ENCODE measurements at places on chromosomes 6 and 20.
A peak's percentile ranks its signal among the peaks of the same experiment; 100 is the strongest.

DNA sequence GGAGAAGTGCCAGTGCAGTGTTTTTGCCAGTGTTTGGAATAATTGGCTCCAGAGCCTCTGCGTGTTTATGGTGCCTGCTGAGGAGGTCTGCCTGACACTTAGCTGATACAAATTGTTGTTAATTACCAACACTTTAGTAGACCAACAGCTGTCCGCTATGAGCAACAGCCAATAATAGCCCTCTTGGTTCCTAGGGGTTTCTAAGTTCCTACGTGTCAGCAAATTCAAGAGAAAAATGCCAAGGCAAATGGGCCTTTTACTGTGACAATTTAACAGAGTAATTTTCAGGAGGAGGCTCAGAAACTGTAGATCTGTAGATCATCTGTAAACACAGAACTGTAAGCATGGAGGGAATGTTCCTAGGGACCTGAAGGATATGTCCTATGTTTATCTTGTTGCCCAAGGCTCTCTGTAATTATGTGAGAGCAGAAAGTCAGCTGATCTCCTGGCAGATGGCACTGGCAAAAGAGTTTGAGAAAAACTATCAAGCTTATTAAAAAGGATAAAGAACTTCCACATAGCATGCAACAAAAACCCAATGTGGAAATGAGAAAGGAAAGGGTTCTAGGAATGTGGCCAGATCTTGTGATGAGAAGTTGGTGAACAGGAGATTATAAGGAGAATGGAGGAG is 157.7 kb downstream of the GJA1 start:
- no peak for DNase-seq

DNA sequence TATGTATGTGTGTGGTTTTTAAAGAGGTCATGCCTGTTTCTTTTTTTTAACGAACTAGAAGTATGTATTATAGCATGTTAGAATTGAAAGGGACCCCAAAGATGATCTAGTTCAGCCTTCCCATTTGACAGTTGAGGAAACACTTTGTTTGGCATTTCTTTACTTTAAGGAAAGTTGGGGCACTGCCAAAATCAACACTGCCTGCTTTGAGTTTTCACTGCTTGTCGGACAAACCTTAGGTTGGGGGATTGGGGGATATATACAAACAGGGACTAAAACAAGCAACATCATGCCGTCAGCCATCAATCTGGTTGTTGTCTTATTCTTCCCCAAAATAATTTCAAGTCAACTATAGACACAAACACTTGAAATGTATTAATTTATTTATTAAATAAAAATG is 14.1 kb upstream of the CALHM6 start:
- DNase-seq, result no peak

GRCh38 chr6:98927534-98927933 is 20.2 kb downstream of the FBXL4 start:
- no peak for DNase-seq

DNA sequence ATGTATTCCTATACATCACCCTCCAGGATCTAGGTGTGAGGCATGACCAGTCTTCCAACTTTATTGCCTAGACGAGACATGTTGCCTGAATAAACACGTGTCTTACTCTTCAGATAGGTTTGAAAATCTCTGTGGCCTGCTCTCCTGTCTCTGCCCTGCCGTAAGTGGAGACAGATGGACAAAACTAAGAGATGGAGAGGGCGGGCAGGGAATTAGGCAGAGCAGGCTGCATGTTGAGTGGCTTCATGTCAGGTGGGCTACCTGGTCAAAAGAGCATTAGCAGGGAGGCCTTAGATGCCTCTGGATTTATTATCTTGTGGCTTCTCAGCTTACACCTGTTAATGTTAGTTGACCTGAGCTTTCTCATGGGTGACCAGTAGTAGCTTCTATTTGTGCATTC is 59.0 kb upstream of the TULP4 start:
- DNase-seq, result no peak

DNA sequence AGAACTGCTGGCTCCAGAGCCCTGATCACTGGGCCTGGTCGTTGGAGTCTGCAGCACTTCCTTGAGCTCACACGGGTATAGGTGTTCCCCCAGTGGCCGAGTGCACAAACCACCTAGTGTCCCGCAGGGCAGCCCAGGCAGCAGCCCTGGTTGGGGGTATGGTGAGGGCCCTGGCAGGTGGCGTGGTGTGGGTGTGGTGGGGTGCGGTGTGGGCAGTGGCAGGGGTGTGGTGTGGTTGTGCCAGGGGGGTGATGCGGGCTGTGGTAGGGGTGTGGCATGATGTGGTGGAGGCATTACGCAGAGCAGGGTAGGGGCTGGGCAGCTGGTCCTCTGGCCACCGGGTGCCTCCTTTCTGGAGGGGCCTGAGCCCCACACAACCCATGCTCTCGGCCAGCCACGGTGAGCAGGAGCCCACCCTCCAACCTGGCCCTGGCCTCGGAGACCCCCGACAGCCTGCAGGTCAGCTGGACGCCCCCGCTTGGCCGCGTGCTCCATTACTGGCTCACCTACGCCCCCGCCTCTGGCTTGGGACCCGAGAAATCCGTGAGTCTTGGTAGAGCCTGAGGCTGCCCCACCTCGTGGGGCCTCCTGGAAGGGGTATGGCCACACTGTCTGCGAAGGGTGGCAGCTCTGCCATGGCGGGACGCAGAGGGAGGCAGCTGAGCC is 20.5 kb downstream of the COL20A1 start:
- DNase-seq, result no peak

DNA sequence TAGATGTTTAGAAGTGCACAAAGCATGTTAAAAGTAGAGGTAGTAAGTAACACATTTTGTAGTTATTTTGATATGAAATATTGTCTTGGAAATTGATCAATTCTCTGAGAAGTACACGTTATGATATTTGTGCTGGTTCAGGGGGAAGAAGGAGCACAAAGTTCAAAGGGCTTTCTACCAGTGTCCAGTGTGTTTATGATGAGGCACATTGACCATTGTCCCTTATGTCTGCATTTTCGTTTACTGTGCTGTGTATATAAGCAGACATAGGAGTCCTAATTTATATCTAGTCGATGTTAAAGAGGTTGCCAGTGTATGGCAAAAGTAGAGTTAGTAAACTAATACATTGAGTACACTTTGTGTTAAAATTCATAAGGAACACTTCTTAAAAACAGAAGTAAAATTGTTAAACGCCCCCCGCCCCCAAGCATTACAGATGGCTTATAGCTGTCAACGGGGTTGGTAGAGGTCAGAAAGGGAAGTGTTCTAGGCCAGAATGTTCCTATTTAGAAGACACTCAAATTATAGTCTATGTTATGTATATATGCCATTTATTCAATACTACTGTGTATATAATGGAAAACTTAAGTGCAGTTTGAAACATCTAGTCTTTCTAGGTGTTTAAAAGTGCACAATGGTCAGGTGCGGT is 13.3 kb upstream of the HMGN4 start:
- DNase-seq, result no peak

GRCh38 chr20:38890497-38890818 is 35.8 kb upstream of the FAM83D start:
- no peak for DNase-seq

DNA sequence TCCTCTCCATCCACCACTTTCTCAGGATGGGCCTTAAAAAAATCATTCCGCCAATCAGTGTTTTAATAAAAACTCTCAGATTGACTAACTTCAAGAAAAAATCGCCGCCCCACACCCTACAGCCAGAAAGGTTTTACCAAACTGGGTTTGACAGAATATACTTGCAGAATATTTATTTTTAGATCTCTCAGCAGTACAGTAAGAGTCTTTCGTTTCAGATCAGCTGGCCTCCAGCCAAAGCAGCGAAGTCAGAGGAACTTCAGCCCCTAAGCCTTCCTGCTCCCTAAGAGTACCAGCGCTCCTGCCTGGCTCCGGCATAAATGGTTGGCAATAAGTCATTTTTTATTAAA is 24.7 kb downstream of the TBC1D7 start:
- no peak for DNase-seq

- DNase-seq, result peak; percentile 42
Measured at GRCh38 chr20:45290677-45291355, 15.8 kb upstream of the RBPJL start.

DNA sequence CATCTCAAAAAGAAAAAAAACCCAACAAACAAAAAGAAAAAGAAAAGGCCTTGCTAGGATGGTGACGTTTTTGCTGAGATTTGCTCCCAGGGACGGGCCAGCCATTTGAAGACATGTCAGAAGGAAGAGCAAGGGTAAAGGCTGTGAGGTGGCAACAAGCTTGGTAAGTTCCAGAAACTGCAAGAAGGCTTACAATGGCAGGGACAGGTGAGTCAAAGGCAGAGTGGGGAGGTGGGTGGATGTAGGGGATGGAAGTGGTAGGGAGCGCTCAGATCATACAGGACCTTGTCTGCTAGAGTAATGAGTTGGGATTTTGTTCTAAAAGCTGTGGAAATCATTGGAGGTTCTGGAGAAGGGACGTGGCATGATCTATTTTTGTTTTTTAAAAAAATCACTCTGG is 4.3 kb downstream of the KIF3B start:
- no peak for DNase-seq

GRCh38 chr6:141484711-141485110 is 648.0 kb upstream of the GJE1 start:
- DNase-seq, result no peak

GRCh38 chr6:121559611-121560269 is 124.3 kb downstream of the GJA1 start:
- DNase-seq, result no peak

- no peak for DNase-seq
Measured at GRCh38 chr20:63626424-63627128, at the start of gene GMEB2. GMEB2 (minus strand) TSS chr20:63627101; CDS start chr20:63619397, 7,704 bp downstream.

DNA sequence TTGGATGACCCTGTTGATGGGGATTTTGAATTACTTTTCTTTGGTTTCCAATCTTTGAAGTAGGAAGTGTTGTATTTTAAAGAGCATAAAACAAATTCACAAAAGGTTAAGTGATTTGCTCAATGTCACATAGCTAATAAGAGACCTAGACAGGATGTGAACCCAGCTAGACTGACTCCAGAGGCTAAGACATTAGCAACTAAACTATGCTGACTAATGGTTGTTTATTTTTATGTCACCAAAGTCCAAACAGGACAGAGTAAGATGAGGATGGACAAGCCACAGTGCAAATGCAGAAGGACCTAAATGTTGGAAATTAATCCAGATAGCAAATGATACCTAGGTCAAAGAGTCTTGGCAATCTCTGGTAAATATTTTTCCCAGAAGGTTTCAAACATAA is 38.0 kb downstream of the OGFRL1 start:
- DNase-seq, result no peak

DNA sequence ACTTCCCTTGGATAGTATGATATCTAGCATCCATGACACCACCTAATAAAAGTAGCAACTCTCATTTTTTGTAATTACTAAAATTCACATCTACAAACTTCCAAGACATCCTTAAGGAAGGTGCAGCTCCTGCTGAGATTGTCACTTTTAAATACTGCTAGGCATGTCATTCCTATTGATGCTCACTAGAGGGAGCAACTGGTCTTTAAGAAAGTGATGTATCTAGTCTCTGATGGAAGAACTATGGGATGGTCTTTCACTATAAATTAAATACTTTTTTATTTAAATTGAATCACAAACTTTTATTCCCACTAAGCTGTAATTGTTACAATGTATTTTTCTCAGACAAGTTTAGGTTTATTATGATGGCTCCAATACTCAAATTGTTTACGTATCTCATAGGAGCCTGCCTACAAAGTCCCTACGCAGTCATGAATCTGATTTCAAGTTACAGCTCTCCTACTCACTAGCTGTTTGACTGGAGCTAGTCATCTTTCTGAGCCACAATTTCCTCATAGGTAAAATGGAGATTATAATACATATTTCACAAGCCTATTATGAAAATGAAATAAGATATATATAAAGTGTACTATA is 8.1 kb upstream of the TSPYL1 start:
- no peak for DNase-seq

GRCh38 chr6:107689951-107690642 is 134.0 kb downstream of the SCML4 start:
- DNase-seq, result no peak

- DNase-seq, result no peak
Measured at GRCh38 chr6:107129370-107129925, 14.1 kb upstream of the BEND3 start.

DNA sequence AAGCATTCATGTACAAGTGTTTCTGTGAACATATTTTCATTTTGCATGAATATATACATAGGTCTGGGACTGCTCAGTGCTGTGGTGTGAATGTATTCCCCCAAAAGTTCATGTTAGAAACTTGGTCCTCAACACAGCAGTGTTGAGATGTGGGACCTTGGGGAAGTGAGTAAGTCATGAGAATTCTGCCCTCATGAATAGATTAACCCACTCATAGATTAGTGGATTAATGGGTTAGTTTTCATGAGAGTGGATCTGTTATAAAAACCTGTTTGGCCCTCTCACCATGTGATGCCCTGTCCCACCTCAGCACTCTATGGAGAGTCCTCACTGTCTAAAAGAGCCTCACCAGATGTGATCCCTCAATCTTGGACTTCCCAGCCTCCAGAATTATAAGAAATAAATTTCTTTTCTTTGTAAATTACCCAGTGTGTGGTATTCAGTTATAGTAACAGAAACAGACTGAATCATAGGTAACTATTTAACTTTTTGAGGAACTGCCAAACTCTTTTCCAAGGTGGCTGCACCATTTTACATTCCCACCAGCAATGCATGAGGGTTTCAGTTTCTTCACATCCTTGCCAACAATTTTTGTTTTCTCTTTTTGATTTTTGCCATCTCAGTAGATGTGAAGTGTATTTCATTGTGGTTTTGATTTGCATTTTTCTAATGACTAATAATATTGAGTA is 45.3 kb downstream of the QRSL1 start:
- DNase-seq, result no peak

GRCh38 chr20:49594143-49594930 is 26.4 kb upstream of the PTGIS start:
- peak; percentile 73 for DNase-seq

DNA sequence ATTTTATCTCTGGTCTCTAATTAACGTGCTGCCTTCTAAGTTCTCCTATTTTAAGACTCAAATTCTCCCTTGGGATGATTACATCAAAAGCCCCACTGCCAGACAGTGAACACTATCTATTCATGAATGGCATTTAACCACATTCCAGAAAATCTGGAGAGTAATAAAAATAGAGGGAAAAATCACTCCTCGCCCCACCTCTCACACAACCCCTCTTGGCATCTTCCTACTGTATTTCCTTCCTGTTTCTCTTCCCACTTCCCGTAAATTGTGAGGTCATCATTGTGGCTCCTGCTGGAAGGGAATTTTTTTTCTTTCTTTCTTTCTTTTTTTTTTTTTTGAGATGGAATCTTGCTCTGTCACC is 31.5 kb downstream of the RAB44 start:
- peak; percentile 14 for DNase-seq

GRCh38 chr20:58649288-58650180 is 1.5 kb upstream of the STX16 start:
- no peak for DNase-seq

DNA sequence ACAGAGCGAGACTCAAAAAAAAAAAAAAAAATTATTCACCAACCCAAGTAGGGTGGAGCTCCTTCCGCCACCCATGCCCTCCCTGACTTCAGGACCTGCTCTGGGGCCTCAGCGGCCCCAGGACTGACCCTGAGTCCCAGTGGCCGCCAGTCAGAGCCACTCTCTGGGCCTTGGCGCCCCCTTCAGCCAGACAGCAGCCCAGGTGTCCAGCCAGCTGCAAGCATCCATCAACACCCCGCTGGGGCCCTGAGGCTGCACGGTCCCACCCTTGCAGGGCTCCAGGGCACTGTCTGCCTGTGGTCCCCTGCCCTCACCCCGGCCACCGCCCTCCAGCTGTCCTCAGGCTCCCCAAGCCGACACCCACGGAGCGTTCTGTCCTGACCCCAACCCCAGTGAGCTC is 11.4 kb upstream of the KCNQ2 start:
- DNase-seq, result no peak

Data from fibroblast of skin of left quadriceps (primary cell).